Tracheal epithelial cell (primary cell): ENCODE measurements at places on chromosomes 12 and 14. TPM values are rescaled to one million over a fixed set of nuclear protein-coding genes. Genes with fewer than 3 reads are reported as not detected.

The NFATC4 gene
- total RNA-seq = 10.6 and 17.3 TPM in 2 replicates

The MSRB3 gene
- 1.7 and 5.8 TPM in 2 replicates for total RNA-seq

The NAA25 gene
- total RNA-seq = 19.3 and 30.1 TPM in 2 replicates

The SMCO2 gene
- total RNA-seq = 0.43 and 0.48 TPM in 2 replicates

The FZD10 gene
- total RNA-seq = 0.43 and 1.9 TPM in 2 replicates

The SERPINA1 gene
- total RNA-seq = 1.1 and 10.6 TPM in 2 replicates

The RND1 gene
- total RNA-seq = 0.43 and 7.5 TPM in 2 replicates

The CDC42BPB gene
- total RNA-seq = 92.1 and 92.5 TPM in 2 replicates

The PPP1R1A gene
- 0.72 TPM in 1 of 2 replicates, not detected in the other for total RNA-seq

The CIROP gene
- not detected in 2 replicates for total RNA-seq

The PNMA1 gene
- 9.6 and 10.9 TPM in 2 replicates for total RNA-seq

The LTB4R2 gene
- total RNA-seq = 30.3 and 32.5 TPM in 2 replicates

The REP15 gene
- total RNA-seq = 0.72 TPM in 1 of 2 replicates, not detected in the other

The NKX2-1 gene
- 0.48 and 7.0 TPM in 2 replicates for total RNA-seq

The PTHLH gene
- 84.0 and 193 TPM in 2 replicates for total RNA-seq

The OR4E2 gene
- not detected in 2 replicates for total RNA-seq

The AMDHD1 gene
- not detected in 2 replicates for total RNA-seq

The CCDC38 gene
- not detected in 2 replicates for total RNA-seq

The SMOC1 gene
- total RNA-seq = 11.6 and 15.8 TPM in 2 replicates

The KSR2 gene
- total RNA-seq = under 0.01 TPM in 1 of 2 replicates, not detected in the other

The TESPA1 gene
- total RNA-seq = not detected in 2 replicates

The MIP gene
- not detected in 2 replicates for total RNA-seq

The SPX gene
- total RNA-seq = 4.6 and 9.4 TPM in 2 replicates
